LNCaP clone FGC (cell line): ENCODE measurements at places on chromosomes 2 and 18.

DNA sequence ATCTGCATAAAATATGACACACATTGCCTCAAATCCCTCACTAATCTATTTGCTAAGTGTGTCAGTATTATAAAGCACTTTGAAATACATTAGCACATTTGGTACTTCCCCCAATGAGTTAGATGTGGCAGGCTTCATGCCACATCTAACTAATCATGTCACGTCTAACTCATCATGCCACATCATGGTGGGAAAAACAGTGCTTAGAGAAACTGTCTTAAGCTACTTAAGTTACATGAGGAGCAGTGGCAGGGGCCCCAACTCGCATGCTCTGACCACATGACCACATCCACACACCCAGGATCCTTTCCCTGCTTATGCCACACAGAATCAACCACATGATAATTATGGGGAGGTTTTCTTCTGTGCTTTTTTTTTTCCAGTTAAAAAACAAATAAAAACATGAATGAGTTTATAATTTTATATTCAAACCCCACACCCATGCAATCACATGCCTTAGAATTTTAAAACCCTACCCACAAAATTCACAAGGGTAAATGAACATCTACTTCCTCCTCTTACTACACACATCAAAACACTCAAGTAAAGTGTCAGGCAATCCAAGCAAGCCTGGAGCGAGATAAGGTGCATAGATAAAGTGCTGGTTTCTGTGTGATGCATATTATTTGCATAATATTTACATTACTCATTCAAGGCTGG is 1.6 kb downstream of the ABCA12 start:
- no peak for DNase-seq

DNA sequence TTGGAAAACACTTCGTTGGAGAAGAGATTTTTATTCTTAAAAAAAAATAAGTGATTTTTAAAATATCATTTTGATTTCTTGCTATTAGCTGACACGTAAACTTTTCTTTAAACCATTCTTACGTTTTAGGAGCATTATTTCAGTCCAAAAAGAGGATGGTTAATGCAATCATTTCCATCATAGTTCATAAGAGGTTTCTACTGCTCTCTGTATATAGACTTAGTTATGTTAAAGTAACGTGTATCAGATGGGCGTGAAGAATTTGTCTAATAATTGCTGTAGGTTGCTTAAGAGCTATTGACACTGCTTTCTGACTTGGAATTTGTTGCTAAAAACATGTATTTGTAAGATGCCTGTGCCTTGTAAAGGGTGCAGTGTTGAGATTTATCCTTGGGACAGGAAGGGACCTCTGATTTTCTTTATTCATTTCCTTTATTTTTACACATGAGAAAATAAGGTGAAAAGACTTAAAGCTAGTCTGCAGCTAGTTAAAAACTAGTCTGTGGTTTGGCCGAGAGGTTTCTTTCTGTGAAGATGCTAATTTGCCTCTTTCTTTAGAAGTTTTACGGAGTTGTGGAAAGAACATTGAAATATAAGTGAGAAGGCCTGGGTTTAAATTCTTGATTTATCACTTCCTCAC is 2.9 kb downstream of the ANKRD12 start:
- no peak for DNase-seq

- DNase-seq = no peak
These were observed 35.2 kb downstream of the ZNF516 start for GRCh38 chr18:76459687-76460350.

GRCh38 chr18:56576826-56577573 is 61.4 kb downstream of the TXNL1 start:
- no peak for DNase-seq

GRCh38 chr2:100844514-100844913 is 24.6 kb downstream of the NPAS2 start:
- DNase-seq = no peak

GRCh38 chr18:27094621-27095020 is 90.5 kb downstream of the CHST9 start:
- no peak for DNase-seq

DNA sequence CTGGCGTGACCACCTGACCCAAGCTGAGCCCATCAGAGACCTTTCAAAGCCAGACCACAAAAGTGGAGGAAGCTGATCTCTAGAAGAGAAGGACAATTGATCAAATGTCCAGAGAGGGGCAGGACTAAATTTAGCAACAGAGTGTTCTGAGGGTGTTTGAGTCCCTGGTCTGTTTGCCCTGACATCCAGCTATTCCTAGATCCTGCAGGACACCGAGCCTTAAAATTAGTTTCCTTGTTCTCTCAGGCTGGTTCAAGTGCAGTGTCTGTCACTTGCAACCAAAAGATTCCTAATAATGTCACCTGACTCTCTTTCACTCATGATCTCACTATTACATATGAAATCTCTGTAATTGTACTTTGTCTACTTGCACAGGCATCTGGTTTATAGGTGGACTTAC is 33.0 kb upstream of the NPAS2 start:
- DNase-seq = no peak

DNA sequence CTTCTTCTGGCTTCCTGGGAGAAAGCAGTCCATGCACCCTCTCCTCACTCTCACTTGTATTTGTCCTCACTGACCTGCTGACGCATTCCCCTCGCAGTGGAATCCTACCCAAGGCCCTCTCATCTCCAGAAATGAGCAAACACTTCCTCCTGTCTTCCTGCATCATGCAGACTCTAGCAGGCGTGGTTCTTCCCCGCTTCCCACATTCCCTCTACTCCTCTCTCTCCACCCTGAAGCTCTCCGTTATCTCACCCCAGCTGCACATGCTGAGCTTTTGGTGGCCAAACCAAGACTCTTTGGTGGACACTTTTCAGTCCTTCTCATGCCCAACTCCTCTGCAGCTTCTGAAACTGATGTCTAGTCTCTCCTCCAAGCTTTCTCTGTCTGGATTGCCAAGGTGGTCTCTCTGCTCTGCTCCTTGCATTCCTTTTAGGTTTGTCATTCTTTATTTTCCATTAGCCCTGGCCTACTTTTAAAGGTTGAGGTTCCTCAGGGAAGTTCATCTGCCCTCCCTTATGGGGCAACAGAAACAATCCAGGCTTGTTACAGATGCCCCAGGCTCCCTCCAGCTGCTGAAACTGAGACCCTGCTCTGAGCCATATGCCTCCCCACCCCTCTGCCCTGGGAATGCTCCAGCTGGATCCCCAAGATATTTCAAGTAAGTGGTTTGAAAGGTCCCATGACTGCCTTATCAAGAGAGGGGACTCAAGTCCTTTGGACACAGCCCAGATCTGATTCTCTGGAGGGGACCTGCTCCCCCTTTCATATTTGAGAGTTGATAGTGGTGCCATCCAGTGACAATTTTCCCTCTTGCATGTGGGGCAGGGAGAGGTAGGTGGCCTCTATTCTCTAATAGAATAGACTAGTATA is 835 bp upstream of the IL18RAP start:
- DNase-seq = no peak

GRCh38 chr2:124258140-124258880 is 233.2 kb downstream of the CNTNAP5 start:
- no peak for DNase-seq

GRCh38 chr2:131063501-131064283 is 29.6 kb downstream of the FAM168B start:
- no peak for DNase-seq
